Stimulated activated CD4-positive, alpha-beta T cell treated with anti-CD3 and anti-CD28 coated beads, Interleukin-1b, Interleukin-23, amount 100 ng/mL, for 1 hour (primary cell): ENCODE measurements at places on chromosomes 13 and 19.

GRCh38 chr13:24074678-24075077 lies 85.8 kb upstream of the SPATA13 start:
- DNase-seq: no peak

GRCh38 chr19:31572976-31573298 lies 223.7 kb upstream of the TSHZ3 start:
- no peak for DNase-seq

- DNase-seq: no peak
Measured at GRCh38 chr19:54653181-54653809, 9.5 kb upstream of the LILRB4 start.

- no peak for DNase-seq
Measured at GRCh38 chr13:54980651-54981050, 1952.0 kb downstream of the OLFM4 start.

GRCh38 chr13:107097916-107098315 lies 530.0 kb upstream of the ARGLU1 start:
- no peak for DNase-seq

GRCh38 chr13:49550942-49551644 lies 34.3 kb downstream of the RCBTB1 start:
- no peak for DNase-seq

DNA sequence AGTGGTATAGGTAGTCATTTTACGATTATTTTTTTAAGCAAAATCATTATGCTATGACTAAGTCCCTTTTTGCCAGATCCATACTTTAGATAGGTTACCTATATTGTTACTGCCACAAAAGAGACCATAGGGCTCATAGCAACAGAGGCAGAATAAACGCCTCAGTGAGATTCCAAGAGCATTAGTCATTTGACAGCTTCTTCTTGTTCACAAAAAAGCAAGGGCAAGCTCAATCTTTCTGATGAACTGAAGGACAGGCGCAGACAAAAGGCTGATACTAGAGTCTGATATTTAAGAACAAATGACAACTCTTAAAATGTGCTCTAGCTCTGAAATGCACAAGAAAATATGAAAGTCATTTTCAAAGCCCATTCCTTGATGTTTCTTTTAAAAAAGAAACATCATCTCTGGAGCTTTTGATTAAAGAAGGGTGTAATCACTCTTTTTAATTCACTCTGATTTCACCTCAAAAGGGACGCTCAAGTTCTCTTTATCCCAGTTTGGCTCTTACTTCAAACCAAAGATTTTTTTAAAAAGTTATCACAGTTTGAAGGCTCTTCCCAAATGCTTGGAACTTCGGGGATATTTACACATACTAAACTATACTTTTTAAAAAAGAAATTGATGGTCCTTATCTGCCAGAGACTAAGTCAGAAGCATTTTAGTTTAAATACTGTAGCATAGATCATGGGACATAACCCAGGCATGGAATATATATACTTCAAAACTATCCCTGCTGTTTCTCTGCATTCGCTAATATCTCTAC lies 187.2 kb downstream of the EFNB2 start:
- no peak for DNase-seq

GRCh38 chr13:33034882-33035520 lies 18.8 kb downstream of the KL start:
- no peak for DNase-seq

DNA sequence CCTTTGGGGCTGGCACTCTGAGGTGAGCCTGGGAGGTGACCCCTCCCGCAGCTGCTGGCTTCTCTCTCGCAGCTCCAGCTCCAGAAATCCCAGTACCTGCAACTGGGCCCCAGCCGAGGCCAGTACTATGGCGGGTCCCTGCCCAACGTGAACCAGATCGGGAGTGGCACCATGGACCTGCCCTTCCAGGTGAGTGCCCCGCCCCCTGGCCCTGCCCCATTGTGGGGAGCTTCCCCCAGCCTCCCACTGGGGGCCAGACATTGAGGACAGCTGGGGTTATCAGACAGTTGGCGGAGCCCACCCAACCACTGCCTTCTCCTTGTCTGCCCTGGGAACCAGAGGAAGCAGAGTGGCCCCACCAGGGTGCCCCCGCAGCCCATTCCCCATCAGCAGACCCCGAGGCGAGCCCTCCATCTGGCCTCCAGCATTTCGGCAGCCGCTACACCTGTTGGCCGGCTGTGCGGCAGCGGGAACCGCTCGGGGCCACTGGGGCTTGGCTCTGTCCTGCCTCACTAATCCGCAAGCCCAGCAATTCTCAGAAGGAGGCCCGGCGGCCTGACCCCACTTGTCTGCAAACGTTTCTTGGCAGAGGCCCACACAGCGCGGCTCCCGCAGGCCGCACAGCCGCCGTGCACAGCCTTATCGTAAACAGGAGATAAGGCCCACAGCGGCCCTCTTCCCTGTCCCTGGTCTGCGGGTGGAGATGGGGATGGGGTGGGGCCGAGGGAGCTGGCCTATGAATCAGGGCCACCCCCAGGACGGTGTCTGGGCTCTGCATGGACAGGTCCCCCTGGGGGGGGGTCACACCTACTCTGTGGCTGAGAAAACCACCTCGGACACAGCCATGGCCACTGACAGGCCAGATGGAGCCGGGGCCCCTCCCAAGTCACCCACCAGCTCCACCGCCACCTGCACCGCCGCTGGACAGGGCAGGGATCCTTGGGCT lies 48.0 kb downstream of the COMP start:
- DNase-seq: no peak

- DNase-seq: no peak
Measured at GRCh38 chr19:37078717-37079032, 442 bp downstream of the ZNF420 start.

- DNase-seq: no peak
Measured at GRCh38 chr13:79703772-79704171, 222.8 kb downstream of the NDFIP2 start.

DNA sequence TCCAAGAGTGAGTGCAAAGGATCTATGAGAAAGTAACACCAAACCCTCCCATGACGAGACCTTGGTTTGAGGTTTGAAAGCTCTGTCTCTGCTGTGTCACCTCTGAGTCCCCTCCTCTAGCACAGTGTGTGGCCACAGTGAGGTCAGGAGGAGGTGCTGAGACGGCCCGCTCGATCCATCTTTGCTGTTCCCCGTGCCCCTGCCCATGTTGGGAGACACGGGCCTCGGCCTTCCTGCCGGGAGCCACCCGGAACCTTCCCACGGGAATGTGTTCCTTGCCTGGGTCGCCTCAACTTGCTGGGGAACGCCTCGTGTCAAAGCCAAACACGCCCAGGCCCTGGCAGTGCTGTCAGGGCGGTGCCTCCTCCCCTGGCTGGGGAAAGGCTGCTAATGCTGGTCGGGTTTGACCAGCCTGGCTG lies 10.1 kb downstream of the NANOS3 start:
- no peak for DNase-seq

- DNase-seq: no peak
Measured at GRCh38 chr13:95708811-95709500, 32.0 kb downstream of the DNAJC3 start.

DNA sequence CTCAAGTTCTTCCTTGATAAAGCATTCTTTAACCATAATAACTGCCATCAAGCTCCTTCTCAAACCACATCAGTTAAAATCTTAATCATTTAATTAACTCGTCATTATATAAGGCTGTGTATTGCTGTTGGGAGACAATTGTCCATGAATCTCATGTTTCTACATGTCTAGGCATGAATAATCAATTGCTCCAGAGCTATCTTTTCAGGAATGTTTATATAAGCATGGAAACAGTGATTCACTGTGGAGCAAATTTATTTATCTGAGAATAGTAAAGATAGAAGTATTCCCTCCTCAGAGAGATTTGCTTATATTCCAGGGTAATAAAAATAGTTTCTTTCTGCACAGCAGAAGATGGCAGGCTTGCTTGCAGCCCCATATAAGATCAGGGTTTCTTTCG lies 71.1 kb downstream of the CBY2 start:
- DNase-seq: no peak

DNA sequence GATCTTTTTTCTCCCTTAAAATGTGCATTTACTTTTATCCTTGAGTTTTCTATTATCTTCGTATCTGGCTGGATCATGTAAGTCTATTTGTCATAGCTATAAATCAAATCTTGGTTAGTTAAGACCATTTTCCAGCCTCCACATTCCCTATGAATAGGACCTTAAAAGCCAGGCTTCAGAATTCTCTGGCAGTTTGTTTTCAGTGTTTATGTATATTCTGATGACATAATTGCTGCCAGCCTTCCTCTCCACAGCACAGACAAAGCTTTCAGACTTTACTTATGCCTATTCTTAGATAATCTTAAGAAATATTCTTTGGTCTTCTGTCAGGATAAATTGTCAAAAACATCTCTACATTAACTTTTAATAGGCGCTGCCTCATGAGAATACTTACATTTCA lies 870.8 kb upstream of the SPRY2 start:
- DNase-seq: no peak

GRCh38 chr13:73661687-73662425 lies 472.3 kb downstream of the KLF12 start:
- DNase-seq: no peak

- no peak for DNase-seq
Measured at GRCh38 chr13:49044008-49044407, 68.3 kb downstream of the FNDC3A start.

DNA sequence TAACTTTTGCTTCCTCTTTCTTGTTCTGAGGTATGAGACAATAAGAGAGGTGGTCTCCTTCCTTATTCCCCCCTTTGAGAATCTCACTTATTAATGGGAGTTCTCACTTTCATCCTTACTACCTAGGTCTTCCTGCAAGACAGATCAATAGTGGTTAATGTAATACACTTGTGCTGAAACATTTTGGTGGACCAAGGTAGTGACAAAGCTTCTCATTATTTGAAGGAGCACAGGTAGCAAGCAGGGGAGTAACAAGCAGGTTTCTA lies 17.9 kb downstream of the ZNF700 start:
- no peak for DNase-seq

DNA sequence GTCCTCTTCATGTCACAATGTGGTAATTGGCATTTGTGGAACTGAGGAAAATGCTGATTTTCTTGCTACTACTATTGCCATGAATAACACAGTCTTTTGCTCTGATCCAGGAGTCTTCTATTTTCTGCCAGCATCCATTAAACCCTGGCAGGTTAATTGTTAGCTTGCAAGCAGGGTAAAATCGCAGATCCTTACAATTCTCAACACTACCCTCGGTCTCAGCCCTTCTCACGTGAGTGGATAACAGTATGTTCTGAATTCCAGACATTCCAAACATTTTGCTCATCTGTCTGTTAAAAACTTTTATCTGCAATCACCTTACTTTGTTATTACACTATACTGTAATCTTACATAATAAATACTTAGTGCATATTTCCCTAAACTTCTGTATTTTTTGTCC lies 251.3 kb upstream of the ATXN8OS start:
- no peak for DNase-seq

- DNase-seq: no peak
Measured at GRCh38 chr13:66781241-66781640, 448.9 kb downstream of the PCDH9 start.

DNA sequence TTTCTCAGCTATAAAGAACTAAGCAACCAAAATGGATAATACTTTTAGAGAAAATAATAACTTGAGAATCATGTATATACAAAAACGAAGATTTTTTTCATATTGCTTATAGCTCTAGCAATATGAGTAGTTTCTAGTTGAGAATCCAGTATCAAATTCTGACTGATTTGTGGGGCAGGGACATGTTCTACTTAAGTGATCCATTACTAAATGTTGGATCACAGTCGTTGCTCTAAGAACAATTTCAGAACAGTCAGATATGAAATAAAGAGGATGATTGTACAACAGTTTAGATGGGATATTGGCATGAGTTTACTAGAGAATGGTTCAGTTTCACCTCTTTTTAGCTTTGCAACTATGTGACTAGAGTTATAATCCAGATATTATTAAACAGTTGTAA lies 39.9 kb downstream of the SOX21 start:
- no peak for DNase-seq

DNA sequence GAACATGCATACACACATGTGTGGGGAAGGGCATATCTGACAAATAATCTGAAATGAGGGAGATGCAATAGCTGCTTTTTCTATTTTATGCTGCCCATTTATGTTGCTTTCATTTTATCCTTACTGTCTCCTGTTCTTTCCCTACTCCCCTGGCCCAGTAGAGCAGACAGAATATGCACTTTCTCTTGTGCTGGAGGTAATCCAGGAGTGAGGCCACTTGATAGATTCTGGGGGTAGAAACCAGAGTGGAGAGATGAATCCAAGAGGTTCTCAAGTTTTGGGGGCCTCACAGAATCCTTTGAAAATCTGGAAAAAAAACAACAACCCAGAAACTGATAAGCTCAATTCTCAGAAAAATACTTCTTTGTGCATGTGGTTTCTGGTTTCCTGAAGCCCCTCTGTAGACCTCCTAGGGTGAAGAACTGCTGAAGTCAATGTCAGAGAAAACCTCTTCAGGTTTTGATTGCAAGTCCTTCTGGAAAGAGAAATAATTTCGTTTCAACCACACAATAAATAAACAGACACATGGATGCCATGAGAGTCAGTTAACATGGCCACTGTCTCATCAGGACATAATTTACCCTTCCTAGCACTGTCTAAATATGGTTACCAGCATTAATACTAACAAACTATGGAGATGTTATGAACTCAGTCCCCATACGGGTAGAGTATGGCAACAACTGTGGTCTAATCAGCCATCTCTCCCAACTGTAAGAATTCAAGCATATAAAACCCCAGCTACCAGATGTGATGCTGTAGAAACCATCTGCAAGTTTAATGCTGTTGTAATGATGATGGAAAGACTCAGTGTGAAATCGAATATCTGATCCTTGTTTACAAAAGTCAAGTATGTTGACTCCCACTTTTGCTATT lies 355.6 kb downstream of the SLC7A1 start:
- DNase-seq: no peak

DNA sequence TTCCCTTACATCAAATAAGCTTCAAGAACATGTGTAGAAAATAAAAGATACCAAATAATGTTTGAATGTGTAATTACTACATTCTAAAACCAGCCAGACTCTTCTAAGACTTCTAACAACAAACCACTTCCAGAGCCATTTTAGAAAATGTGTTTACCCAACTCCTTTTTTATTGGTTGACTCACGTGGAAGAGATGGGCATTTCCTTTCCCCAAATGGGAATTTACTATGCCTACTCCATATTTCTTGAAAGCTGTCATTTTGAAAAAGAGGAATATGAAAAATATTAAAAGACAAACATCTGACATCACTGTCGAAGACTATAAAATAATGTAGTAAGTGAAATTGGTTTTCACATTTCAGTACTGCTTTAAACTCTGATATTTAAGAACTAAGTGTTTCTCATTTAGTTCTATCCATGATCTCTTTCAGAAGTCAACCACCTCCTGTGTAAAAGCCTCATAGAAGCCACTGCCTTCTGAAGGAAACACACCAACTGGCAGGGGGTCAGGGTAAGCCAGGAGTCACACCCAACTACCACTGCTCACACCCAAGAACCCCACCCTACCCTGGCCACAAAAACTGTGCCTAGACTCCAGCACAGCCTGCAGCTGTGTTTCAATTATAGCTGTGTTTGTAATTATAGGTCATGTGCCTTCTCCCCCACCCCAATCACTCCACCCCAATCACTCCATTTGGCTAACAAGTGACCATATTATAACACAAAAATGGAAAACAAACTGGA lies 86.8 kb downstream of the UBL3 start:
- DNase-seq: no peak

DNA sequence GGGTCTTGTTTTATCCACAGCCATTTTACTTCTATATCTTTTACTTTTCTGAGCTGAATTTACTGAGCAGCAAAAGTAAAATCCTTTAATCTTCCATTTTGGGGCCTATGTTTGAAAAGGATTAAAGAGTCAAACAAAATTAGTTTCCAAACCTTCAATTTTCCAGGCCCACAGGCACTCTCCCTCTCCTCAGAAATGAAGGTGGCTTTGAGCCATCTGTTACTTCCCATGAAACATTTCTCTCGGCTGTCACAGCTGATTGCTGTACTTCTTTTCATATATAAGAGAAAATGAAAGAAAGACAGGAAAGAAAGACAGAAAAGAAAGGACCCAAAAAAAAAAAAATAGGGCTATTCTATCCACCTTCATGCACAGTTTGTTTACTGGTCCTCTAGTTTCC lies 194.9 kb downstream of the LACC1 start:
- no peak for DNase-seq
